B cell (primary cell): ENCODE measurements at places on chromosomes 13 and 19. TPM values are rescaled to one million over a fixed set of nuclear protein-coding genes. Genes with fewer than 3 reads are reported as not detected.

DNA sequence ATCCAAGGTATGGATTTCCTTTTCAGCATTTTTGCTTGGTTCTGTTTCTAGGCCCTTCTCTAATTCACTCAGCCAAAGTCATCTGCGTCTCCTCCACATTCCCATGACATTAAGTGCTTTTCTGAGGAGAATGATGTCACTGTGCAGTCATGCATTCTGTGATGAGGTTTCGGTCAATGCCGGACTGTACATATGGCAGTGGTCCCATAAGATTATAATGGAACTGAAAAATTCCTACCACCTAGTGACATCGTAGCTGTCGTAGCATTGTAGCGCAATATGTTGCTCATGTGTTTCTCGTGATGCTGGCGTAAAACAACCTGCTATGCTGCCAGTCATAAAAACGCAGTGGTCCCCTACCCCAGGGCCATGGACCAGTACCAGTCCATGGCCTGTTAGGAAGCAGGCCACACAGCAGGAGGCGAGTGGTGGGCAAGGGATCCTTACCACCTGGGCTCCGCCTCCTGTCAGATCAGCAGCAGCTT lies 63.4 kb upstream of the TNFRSF19 start:
- H3K36me3 ChIP-seq = no peaks in the 10 kb centered on the region
- H3K27ac ChIP-seq = no peak overlapping the region
- H3K4me3 ChIP-seq = no peak overlapping the region
- H3K4me1 ChIP-seq = no peaks in the 10 kb centered on the region
- peaks cover 5% of the 10 kb centered on the region for H3K27me3 ChIP-seq

GRCh38 chr13:95571941-95572340 lies 19.4 kb downstream of the CLDN10 start:
- H3K4me1 ChIP-seq = no peaks in the 10 kb centered on the region
- no peak overlapping the region for H3K27ac ChIP-seq
- no peaks in the 10 kb centered on the region for H3K36me3 ChIP-seq
- no peak for DNase-seq

DNA sequence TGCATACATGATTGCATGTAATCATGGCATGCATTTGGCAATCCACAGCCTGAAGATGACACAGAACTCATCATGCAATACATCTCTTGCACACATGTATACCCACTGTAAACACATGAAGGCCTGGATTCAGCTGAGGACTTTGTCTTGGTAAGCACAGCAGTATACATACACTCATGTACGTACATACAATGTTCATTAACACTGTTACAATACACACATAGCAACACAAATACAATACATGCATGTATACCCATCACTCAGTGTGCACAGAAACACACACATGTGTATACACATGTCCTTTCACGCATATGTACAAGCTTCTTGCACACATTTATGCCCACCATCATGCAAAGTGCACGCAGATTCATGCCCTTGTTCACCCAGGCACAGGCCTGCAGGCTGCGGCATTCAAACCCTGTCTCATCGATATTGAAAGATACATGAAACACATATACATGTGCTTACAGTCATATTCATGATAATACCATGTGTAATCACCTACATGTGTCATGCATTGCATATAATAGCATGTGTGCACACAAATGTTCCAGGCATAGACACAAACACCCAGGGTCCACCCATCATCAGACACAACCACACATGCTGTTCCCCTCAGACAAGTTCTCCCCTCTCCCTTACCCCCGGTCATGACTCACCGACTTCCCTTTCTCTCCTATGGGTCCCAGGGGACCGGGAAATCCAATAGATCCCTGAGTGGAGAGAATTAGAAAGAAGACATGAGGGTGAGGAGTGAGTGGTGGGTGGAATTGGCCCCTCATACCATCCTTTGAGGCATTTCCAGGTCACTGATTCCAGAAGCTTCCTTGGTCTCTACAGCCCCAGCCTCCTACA lies 28.7 kb downstream of the COL5A3 start:
- no peak overlapping the region for H3K4me3 ChIP-seq
- H3K27me3 ChIP-seq = peaks cover 2% of the 10 kb centered on the region
- H3K36me3 ChIP-seq = no peaks in the 10 kb centered on the region
- H3K4me1 ChIP-seq = no peaks in the 10 kb centered on the region
- H3K27ac ChIP-seq = no peak overlapping the region
- no peak for DNase-seq

DNA sequence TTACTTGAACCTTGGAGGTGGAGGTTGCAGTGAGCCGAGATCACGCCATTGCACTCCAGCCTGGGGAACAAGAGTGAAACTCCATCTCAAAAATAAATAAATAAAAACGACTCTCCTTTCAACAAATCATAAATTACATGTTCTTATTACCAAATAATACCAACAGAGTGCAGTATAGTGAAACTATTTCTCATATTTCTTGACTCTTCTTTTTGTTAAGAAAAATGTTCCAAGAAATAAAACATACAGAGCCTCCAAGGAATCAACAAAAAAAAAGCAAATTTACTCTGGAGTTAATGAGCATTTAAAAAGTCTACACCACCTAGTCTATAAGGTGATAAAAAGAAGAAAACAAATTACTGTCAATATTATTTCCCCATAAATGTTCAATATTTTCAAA lies 188.8 kb downstream of the KLF12 start:
- peaks cover 10% of the 10 kb centered on the region for H3K36me3 ChIP-seq
- H3K27me3 ChIP-seq = no peaks in the 10 kb centered on the region
- H3K4me1 ChIP-seq = no peaks in the 10 kb centered on the region
- no peak overlapping the region for H3K27ac ChIP-seq
- H3K4me3 ChIP-seq = no peak overlapping the region

GRCh38 chr13:96762876-96763275 lies 231.4 kb downstream of the OXGR1 start:
- no peak for DNase-seq
- H3K27me3 ChIP-seq = no peaks in the 10 kb centered on the region
- H3K4me1 ChIP-seq = no peaks in the 10 kb centered on the region
- no peaks in the 10 kb centered on the region for H3K36me3 ChIP-seq
- no peak overlapping the region for H3K4me3 ChIP-seq
- H3K27ac ChIP-seq = no peak overlapping the region

DNA sequence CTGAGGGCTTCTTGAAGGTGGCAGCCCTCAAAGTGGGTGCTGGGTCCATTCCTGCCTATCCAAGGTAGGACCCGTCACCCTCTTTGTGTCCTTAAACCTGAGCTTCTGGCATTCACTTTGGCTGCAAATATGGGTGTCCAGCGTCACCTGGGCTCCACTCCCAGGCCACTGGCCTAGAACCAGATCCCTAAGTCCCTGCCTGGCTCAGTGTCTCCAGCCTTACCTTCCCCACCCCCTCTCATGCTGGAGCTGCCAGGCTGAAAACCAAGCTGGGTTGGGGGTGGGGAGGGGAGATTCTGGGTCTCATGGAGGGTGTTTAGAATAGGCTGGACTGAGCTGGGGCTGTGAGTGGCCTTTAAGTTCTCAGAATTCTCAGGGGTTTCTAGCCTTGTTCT lies 12.4 kb downstream of the PDE4A start:
- no peak for DNase-seq
- no peaks in the 10 kb centered on the region for H3K36me3 ChIP-seq
- H3K4me1 ChIP-seq = peaks cover 43% of the 10 kb centered on the region
- peak overlapping the region; percentile 29 for H3K4me3 ChIP-seq
- H3K27me3 ChIP-seq = peaks cover 24% of the 10 kb centered on the region

DNA sequence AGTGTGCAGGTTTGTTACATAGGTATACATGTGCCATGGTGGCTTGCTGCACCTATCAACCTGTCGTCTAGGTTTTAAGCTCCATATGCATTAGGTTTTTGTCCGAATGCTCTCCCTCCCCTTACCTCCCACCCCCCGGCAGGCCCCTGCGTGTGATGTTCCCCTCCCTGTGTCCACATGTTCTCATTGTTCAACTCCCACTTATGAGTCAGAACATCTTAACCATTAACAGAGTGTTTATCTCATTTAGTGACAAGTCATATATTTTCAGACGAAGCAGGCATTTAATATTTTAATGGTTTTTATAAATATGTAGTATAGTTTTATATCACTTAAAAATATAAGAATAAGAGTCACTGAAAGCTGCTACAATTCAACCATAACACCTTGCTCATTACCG lies 780.5 kb upstream of the ARGLU1 start:
- no peak for DNase-seq
- no peaks in the 10 kb centered on the region for H3K36me3 ChIP-seq
- H3K4me3 ChIP-seq = no peak overlapping the region
- H3K4me1 ChIP-seq = no peaks in the 10 kb centered on the region
- H3K27me3 ChIP-seq = no peaks in the 10 kb centered on the region

GRCh38 chr19:23378948-23379347 lies 16.3 kb downstream of the ZNF91 start:
- no peaks in the 10 kb centered on the region for H3K27me3 ChIP-seq
- no peak for DNase-seq
- no peak overlapping the region for H3K4me3 ChIP-seq
- peaks cover 9% of the 10 kb centered on the region for H3K36me3 ChIP-seq

GRCh38 chr19:36528921-36529518 lies 949 bp upstream of the ZNF260 start:
- peak overlapping the region; percentile 76 for H3K4me3 ChIP-seq
- no peaks in the 10 kb centered on the region for H3K36me3 ChIP-seq
- peak overlapping the region; percentile 88 for H3K27ac ChIP-seq
- peak; percentile 59 for DNase-seq
- no peaks in the 10 kb centered on the region for H3K27me3 ChIP-seq

DNA sequence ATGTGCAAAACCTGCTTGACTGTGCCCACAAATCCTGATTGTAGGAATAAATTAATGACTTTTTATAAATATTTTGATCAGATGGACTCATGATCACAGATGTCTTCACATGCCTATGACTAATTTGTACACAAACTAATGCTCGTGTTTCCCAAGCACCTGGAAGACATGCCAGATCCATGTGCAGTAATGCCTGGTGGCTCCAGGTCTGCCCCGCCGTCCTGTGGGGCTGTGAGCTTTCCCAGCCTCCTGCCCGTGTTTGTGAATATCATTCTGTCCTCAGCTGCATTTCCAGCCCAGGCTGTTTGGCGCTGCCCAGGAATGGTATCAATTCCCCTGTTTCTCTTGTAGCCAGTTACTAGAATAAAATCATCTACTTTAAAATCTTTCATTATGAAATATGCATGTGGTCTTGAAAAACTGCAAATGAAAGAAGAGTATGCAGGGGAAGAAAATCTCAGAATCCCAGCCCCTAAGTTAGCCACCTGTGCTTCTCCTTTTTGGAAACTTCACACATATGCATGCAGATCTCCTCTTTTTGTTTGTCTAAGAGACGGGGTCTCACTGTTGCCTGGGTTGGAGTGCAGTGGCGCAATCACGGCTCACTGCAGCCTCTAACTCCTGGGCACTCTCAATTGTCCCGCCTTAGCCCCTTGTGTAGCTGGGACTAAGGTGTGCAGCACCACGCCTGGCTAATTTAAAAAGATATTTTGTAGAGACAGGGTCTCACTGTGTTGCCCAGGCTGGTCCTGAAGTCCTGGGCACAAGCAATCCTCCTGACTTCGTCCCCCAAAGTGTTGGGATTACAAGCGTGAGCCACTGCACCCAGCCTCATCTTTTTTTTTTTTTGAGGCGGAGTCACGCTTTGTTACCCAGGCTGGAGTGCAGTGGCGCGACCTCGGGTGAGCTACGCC lies 6.2 kb downstream of the RPL28 start:
- no peaks in the 10 kb centered on the region for H3K27me3 ChIP-seq
- peaks cover 45% of the 10 kb centered on the region for H3K36me3 ChIP-seq
- H3K4me1 ChIP-seq = peaks cover 26% of the 10 kb centered on the region

DNA sequence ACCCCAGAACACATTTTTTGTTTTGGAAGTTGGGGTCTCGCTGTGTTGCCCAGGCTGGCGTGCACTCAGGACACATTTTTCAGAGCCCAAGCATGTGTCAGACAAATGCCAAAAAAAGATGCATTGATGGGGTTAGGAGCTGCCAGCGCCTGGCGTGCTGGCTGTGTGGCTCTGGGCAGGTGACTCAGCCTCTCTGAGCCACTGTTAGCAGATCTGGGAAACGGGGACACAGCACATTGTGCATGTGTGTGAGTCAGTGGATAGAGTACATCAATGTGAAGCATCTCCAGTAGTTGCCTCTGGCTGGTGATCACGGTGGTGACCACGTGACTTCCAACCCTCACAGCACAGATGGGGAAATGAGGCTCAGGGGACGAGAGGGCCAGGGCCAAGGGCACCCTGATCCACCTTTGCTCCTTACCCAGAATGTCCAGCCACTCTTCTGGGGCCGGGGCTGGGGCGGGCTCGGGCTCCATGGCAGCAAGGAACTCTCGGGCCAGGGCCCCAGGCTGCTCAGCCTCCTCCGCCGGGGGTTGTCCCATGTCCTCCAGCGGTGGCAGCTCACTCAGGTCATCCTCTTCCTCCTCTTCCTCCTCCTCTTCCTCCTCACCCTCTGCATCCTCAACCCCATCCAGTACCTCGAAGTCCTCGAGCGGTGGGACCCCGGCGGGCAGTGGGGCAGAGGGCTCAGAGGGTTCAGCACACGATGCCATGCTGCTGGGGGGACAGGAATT lies 1.9 kb downstream of the FKBP8 start:
- H3K4me3 ChIP-seq = no peak overlapping the region
- no peak overlapping the region for H3K27ac ChIP-seq
- H3K4me1 ChIP-seq = peaks cover 20% of the 10 kb centered on the region
- peaks cover 36% of the 10 kb centered on the region for H3K36me3 ChIP-seq
- no peak for DNase-seq

DNA sequence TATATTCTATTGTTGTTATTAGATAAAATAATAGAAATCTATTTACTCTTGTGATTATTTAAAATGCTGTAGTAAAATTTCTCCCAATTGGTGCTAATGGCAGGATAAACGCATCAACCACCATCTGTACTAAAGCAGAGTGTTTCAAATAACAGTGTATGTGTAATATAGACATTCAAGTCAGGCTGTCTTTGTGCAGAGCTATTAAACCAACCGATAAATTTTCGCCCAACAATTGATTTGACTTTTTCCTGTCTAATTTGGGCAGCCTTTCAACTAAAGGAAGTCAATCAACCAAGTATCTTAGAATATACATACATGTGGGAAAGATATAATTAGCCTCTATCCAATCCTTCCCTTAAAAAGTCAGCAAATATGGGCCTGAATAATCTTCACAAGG lies 5.8 kb downstream of the AMER2 start:
- no peak overlapping the region for H3K4me3 ChIP-seq
- no peaks in the 10 kb centered on the region for H3K36me3 ChIP-seq
- DNase-seq = no peak

The CTU1 gene
- total RNA-seq = 8.1 and 8.2 TPM in 2 replicates

The NCAN gene
- total RNA-seq = not detected in 2 replicates

The FXYD7 gene
- total RNA-seq = 27.4 and 32.1 TPM in 2 replicates

The OR10H1 gene
- total RNA-seq = 0.07 and 0.10 TPM in 2 replicates

The APOC1 gene
- total RNA-seq = not detected in 2 replicates
